ENCODE measurements at places on chromosomes 5 and 9.

GRCh38 chr5:139924294-139925215 lies 118.5 kb downstream of the NRG2 start:
- DNase-seq: no peak

DNA sequence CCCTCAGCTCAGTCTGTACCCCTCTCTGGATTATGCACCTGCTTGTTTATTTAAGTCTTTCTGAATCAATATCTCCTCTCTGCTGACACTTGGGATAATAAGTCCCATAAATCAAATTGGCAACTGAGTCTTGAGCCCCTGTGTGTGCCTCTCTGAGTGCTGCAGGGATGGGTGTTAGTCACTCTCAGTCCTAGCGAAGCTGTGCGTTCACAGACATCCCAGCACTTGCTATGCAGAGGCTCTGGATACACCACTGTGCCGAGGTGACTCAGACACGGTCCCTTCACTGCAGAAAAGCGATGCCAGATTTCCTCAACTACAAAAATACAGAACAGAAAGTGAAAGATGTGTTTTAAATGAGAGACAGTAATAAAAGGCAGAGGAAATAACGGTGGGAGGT lies 4.1 kb upstream of the KCNMB1 start:
- no peak for DNase-seq

DNA sequence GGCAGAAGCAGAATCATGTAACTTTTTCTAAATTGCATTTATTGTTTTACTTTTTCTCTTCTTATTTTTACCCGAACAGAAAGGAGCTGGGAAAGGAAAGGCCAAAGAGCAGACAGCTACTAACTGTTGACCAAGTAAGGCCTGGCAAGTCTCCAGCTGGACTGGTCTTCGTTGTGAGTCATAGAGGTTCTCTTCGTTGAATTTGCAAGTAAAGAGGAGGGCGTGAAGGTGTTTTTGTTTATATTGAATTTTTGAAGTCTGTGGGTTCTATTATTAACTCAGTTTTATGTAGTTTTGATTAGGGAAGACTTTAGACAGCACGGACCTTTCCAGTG lies 416.5 kb upstream of the CCNH start:
- DNase-seq: no peak

DNA sequence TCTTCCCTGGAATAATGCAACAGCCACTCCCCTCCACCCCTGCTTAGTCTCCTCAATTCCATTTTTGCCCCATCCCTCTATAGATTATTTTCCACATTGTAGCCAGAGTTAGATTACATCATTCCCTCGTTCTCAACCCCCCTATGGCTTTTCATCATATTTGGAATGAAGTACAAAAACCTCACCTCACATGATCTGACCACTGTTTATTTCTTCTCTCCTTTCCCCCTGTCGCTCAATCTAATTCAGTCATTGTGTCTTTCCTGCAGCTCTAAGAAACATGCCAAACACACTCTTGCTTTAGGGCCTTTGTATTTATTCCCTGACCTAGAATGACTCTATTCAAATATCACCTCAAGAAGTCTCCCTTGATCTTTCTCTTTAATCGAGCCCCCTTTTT lies 22.6 kb upstream of the HK3 start:
- DNase-seq: no peak

GRCh38 chr9:131144201-131144600 lies 18.8 kb downstream of the NUP214 start:
- no peak for DNase-seq

GRCh38 chr5:170355601-170356098 lies 33.5 kb downstream of the KCNMB1 start:
- no peak for DNase-seq

Data from AG09319 (cell line).